ENCODE measurements at places on chromosomes 1 and 21.
A peak's percentile ranks its signal among the peaks of the same experiment; 100 is the strongest.

DNA sequence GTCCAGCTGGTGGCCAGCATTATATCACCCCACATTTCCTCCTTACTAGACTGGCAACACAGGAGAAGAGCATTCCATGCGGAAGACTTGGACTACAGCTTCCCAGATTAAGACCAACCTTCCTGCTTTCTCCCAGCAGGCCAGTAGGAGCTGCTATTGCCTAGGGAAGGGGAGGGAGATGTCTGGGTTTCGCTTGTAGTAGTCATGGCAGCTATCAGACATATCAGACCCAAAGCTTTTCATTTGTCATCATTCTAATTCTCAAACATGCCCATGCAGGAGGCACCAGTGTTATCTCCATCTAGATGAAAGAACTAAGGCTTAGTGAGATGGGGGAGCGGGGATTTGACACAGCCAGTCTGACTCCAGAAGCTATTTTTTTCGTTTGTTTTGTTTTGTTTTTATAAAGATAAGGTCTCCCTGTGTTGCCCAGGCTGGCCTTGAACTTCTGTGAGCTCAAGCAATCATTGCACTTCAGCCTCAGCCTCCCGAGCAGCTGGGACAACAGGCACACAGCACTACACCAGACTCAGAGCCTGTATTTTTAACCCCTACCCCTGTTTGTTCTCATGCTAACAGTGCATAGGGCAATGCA is 4.5 kb downstream of the PLA2G2A start:
- peak; percentile 23 for DNase-seq

- no peak for DNase-seq
Observed at GRCh38 chr1:82391712-82392111, 591.0 kb downstream of the ADGRL2 start.

DNA sequence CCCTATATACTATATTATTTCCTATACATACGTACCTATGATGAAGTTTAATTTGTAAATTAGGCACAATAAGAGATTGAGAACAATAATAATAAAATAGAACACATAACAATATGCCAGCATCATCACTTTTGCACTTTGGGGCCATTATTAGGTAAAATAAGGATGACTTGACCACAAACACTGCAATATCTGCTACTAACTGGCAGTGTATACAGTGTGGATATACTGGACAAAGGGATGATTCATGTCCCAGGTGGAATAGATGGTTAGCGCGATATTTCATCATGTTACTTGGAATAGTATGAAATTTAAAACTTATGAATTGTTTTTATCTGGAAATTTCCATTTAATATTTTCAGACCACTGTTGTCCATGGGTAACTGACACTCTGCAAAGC is 35.4 kb upstream of the TXLNA start:
- no peak for DNase-seq

- no peak for DNase-seq
Observed at GRCh38 chr1:89523572-89524368, 859 bp upstream of the LRRC8B start.

DNA sequence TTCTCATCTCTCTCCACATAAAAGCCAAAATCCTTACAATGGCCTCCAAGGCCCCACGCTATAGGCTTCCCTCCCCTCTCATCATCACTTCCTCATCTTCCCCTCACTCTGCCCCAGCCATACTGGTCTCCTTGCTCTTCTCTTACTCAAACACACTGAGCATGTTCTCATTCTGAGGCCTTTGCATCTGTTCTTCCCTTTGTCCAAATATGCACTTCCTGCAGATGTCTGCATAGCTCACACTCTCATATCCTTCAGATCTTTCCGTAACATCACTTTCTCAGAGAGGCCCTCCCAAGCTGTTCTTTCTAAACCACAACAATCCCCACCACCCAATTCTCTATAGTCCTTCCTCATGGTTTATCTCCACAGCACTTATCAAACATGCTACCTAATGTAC is 284.1 kb downstream of the HHIPL2 start:
- DNase-seq = no peak

GRCh38 chr1:11475748-11476147 is 3.2 kb upstream of the DISP3 start:
- DNase-seq = no peak

GRCh38 chr1:78902641-78903040 is 103.9 kb downstream of the ADGRL4 start:
- no peak for DNase-seq

DNA sequence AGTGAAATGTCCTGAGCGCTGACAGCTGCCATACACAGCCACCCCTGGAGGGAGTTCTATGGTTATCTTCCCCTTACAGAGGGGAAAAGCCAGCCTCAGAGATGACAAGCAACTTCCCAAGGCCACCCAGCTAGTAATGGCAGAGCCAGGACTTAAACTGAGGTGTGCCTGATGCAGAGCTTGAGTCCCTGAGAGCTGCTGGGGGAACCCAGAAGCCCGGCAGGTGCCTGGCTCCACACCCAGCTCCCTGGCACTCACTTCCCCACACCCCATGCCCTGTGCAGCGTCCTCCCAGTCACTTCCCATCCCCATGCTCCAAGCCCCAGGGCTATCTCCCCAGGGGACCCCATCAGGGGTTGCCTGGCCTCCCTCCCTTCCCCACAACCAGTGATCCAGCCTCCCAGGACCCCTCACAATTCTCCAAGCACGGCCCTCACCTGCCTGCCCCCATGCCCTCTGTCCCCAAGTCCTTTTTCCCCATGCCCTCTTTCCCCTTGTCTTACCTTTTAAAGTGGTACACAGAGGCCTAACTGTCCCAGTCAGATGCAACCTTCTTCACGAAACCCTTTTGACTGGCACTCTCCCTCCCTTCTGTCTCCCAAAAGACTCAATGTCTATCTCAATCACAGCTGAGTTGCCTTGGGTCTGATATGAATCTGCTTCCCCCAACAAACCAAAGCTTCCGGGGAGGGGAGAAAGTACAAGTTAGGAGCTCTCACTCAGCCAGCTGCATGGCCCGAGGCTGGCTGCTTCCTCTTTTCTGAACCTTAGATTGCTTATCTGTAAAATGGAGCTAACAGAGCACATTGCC is 39.8 kb upstream of the LRP8 start:
- DNase-seq = no peak

GRCh38 chr21:44079446-44079845 is 27.8 kb upstream of the PWP2 start:
- DNase-seq = no peak

GRCh38 chr21:32499249-32500055 is 85.9 kb downstream of the TCP10L start:
- DNase-seq = peak; percentile 54

DNA sequence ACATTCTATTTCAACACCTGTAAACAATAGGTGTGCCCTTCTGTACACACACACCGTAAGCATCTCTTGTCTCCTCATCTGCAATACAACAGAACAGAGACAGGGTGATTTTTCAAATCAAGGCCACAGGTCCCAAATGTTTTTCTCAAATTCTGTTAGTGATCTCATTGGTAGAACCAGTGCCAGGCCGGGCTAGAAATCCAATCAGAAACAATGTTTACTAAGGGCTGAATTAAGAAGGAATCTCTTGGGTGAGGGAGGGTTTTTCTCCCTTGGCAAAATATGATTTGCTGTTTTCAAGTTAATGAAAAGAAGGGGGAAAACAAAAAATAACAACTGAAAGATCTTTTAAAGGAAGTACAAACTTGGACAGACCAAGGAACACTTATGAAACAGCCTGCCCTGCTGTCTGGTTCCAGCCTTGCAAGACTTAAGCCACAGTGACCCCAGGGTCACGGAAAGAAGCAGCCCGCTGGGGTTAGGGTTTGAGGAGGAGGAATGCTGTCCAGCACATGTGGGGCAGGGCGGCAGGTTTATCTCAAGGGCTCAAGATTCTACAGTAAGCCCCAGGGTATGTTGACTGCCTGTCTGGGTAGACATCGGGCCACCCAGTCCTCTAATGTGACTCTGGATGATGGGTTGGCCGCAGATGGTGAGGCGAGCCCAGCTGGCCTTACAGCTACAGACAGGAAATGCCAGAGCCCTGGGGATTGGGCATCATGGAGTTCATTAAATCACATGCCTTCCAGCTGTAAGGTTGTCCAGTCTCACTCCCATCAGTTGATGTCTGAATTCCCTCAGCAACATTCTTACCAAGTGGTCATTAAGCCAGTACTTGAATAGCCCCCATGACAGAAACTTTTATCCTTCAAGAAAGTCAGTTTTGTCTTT is 73.3 kb upstream of the SLC44A3 start:
- DNase-seq = no peak

DNA sequence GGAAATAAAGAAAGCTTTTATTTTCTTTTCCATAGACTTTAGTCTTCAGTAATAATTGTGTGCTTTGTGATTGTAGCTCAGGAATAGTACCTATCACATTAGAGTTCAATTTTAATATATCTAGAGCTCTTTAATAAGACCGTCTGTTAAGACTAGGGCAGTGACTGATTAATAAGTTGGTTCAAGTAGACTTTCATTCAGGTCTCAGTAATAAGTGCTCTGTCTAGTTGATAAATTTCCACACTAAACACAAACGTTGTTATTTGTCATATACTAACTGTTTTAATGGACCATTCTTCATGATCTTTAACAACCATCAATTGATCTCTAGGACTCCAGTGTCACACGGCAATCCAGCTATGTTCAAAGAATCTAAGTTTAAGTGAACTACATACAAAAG is 474.5 kb upstream of the ADGRL2 start:
- no peak for DNase-seq

GRCh38 chr1:41045740-41046139 is 24.2 kb upstream of the SLFNL1 start:
- DNase-seq = peak; percentile 64

DNA sequence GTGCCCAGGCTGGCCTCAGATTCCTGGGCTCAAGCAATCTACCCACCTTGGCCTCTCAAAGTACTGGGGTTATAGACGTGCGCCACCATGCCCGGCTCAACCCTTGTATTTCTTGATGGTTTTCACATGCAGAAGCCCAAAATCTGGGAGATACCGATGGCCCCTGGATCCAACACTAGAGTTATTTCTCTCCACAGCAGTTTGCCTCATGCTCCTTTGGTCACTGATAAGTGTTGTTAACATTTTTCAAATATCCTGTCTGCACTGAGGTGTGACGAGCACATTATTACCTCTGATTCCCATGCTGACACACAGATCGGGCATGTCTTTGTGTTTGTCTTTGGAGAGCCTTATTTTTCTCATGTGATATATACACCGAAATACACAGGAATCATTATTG is 107.0 kb downstream of the KIF26B start:
- DNase-seq = no peak

DNA sequence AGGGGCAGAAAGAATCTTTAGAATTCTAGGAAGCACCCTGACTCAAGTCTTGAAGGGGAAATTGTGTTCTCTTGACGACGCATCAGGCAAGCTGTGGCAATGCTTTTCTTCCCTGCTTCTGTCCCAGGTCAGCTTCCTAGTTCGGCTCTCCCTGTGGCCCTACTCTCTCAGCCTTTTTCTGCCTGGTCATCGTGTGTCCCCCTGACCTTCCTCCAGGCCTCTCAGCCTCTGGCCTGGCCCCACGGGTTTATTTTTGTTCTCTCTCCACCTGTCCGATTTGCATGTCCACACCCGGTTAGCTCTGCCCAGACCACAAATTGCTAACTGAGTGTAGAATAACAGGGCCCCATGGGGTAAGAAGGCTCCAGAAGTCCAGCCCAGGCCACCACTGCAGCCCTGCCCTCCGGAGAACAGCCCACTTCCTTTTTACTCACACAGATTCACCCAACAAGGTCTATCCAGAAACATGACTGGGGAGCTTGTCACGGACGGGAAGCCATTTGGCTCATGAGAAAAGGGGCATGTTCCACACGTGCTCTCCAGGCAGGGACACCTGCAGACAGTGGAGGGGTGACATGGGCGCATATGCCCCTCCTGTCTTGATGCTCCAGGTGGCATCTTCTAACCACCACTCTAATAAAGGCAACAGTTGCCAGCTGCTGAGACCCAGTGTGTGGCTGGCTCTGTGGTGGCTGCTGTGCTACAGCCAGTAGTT is 9.8 kb downstream of the KCNN3 start:
- no peak for DNase-seq

DNA sequence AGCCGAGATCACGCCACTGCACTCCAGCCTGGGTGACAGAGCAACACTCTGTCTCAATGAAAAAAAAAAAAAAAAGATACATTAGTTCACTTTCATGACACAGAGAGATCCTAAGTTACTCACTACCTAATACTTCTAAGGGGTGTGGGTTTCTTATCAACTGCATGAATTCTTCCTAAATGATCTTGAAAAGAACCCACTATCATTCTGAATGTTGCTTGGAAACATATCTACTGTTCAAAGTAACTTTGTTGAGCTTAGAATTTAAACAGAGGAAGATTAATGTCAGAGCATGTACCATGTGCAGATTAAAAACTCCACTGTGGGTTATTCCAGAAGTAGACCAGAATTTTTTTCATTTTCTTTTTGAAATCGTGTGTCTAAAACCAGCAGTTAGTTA is 241.5 kb downstream of the LTN1 start:
- DNase-seq = no peak

DNA sequence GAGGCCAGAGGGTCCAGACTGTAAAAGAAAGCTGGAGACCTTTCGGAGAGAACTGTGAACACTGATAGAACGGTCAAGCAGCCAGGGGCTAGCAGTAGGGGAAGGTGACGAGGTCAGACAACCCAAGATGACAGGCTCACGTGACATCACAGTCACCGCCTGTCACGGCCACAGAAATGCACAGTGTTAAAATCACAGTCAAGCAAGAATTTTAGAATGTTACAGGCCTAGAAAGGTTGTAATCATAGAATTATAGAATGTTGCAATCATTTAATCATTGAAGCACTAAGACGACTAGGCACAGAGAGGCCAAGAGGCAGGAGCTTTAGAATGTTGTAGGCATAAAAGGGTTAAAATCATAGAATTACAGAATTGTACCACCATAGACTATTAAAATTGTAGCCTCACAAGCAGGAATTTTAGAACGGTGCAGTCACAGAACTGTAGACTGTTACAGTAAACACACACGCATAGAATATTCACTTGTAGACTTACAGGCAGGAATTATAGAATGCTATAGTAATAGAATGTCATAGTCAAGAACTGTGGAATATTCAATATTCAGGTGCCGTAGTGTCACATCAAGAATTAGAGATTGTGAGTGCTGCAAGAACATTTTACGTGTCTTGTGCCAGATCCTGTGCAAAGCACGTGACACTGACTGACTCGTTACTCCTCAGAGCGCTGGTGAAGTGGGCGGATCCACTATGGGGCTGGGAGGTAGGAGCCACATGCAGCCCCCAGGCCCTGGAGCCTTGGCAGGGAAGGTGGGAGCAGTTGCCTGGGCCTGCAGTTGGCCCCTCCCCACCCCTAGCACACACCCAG is 118.1 kb downstream of the EPHB2 start:
- no peak for DNase-seq

- peak; percentile 93 for DNase-seq
Observed at GRCh38 chr1:161721738-161722343, 497 bp downstream of the FCRLB start.

All from GM04503 (cell line).